ENCODE measurements at places on chromosomes 3 and 15. TPM values are rescaled to one million over a fixed set of nuclear protein-coding genes. Genes with fewer than 3 reads are reported as not detected.
A peak's percentile ranks its signal among the peaks of the same experiment; 100 is the strongest.

Gene ZNF717
- polyA plus RNA-seq = 9.8 TPM

Gene SLC2A2
- not detected for polyA plus RNA-seq

Gene WDR6
- polyA plus RNA-seq = 277 TPM

Gene C3orf85
- polyA plus RNA-seq = not detected

DNA sequence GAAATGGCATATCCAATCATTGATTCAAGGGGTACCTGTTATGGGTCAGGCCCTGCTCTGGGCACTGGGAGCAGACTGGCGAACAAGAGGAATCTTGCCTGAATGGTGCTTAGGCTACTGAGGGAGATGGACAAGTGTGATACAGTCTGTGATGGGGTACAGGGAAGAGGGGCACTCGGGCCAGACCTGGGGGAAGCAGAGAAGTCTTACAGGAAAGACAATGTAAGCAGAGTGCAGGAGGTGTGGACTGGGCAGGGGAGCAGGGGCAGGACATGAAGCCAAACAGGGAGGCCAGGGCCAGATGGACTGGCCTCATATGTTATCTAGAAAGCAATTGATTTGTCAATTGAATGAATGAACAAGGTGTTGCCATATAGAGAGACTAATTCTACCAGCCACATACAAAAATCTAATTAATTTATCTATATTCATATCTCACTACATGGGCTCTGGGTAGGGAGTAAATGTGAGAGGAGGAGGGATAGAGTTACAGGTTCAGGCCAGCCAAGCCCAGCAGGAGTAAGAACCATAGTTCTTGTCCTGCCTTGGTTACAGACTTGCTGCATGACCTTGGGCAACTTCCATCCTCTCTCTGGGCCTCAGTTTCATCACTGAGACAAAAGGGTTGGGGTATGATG is 3.6 kb upstream of the IGDCC4 start:
- DNase-seq = no peak

- DNase-seq = peak; percentile 63
These were observed 305.1 kb downstream of the LSAMP start for GRCh38 chr3:116140100-116140689.

- DNase-seq = peak; percentile 42
These were observed 1.6 kb downstream of the OXTR start for GRCh38 chr3:8767667-8768363.

Measured in cardiac muscle cell (in vitro differentiated cells and primary cell).